ENCODE measurements at places on chromosomes 1 and 21.
A peak's percentile ranks its signal among the peaks of the same experiment; 100 is the strongest.

- no peak for DNase-seq
Measured at GRCh38 chr21:38129711-38130110, 127.1 kb upstream of the KCNJ15 start.

DNA sequence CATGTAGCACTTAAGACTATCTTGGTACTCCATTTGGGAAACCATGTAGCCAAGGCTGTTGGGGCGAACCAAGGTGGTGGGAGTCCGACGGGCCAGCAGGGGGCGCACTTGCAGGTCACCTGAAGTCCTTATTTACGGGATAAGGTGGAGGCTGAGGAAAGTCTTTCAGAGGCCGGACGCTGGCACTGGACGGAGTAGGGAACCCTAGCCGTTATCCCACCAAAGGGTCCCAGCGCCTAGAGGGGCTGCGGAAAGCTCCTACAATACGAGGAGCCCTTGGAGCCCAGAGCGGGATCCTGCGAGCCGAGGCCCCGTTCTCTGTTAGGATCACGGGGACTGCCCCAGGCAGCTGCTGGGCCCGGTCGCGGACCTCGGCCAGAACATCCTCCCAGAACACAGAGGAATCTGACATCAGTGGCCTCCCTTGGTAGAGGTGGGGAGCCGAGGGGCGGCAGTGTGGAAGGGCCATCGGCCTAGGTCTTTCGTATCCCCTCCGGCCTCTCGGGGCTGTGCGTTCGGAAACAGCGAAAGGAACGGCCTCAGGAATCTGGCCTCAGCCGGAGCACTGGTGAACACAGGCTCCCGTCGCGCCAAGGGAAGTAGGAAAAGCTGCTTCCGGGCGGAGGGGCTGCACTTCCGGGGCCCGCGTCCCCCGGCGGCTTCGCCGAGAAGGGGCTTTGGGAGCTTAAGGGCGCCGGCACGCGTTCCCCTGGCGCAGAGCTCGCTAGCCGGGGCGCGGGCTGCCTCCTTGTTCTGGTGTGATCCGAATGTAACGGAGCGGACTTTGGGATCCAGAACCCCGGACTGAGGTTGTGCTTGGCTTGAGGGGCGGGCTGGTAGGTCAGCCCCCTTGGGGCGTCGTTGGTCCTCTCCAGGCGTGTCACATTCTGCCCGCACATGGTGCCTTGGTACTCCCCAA, 29.9 kb upstream of the RPTN start:
- no peak for DNase-seq

DNA sequence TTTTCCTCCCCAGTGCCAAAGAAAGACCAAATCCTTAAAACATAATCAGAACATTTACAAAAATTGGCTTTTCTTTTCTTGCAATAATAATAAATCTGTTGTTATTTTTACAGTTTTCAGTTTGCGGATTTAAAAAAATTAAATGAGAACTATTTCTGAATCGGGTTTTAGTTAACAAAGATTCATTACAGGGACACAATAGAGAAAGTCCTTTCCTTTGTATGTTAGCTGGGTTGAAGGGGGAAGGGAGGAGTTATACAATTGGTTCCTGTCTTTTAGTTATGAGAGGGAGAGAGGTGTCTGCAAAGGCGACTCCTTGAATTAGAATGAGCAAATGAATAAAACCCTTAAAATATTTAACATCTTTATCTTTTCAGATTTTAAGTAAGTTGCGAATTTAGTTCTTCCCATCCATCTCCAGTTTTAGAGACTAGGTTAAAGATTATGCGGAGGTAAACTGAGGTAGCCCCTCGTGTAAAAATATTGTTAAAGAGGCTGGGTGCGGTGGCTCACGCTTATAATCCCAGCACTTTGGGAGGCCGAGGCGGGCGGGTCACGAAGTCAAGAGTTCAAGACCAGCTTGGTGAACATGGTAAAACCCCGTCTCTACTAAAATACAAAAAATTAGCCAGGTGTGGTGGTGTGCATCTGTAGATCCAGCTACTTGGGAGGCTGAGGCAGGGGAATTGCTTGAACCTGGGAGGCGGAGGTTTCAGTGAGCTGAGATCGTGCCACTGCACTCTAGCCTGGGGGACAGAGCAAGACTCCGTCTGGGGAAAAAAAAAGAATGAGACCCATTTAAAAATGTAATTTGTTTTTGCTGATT, 3.9 kb downstream of the SPEN start:
- DNase-seq, result no peak

DNA sequence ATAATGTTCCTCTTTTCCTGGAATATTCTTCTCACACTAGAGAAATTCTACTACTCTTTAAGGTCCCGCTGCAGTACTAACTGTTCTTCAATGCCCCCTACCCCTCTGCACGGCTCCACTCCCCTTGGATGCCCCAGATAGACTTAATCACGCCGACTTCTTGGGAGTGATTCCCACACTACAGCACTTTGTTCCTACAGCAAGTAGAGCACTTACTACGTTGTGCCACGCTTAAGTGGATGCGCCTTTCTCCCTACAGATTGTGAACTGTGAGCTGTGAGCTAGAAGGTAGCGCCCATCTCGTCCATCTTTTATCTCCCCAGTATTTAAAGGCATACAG, 2.2 kb downstream of the ZNF436 start:
- DNase-seq, result no peak

DNA sequence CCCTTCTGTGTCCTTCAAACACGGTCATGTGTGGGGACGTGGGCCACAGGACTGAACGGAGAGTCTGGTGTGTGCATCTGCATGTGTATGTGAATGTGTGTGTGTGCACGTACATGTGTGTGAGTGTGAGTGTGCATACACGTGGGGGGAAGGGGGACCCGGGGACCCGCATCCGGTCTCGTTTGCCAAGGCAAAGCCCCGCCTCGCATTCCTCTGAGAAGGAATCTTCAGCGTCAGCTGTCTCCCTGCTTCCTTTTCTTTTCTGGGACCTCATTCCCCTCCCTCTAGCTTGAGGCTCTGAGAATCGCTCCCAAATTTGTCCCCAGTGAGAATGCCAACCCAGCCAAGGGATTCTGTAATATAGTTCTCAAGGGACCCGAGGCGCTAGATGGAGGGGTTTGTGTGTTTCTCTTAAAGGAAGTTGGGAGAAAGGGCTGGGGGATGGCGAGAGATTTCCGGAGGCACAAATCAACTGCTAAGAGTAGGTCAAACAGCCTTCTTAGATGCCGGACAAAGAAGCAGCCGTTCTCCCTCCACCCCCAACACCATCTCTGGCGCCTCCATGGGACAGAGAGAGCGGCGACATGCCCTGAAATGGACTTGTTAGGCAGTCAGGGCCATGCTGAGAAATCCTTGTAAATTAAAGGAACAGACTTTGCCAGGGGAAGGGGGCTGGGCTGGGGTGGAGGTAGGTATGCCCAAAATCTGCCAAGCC, 6.6 kb downstream of the IFFO2 start:
- peak; percentile 55 for DNase-seq

GRCh38 chr1:107633596-107633995, 331.4 kb downstream of the VAV3 start:
- no peak for DNase-seq

DNA sequence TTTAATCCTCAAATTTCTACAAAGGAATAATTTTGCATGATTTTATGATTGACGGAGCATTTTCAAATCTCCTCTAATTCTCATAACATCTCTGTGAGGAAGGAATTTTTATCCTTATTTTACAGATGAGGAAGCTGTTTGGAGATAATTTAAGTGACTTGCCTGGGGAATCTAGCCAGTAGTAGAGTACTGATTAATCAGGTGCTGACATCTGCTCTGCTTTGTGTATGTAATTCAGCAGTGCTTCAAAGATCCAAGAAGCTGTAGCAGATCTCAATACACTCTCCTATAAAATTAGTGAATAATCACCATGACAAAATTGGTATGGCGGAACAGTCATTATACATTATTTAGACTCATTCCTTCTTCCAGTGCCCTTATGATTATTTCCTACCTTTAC, 46.0 kb downstream of the DPH5 start:
- no peak for DNase-seq

DNA sequence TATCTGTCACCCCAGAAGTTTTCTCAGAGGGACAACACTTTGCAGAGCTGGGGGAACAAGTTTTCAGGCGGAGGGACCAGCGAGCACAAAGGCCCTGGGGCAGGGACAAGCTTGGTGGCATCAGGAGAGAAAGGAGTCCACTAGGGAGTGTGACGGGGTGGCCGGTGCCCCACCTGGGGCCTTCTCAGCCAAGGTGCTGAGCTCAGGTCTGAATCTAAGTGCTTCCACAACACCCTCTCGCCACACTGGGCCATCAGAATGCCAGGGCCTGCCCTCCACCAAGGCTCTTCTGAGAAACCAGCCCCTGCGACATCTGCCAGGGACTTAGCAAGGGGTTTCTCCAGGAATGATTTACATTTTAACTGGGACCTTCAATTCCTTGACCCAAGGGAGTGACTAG, 7.8 kb upstream of the TNFRSF8 start:
- no peak for DNase-seq

DNA sequence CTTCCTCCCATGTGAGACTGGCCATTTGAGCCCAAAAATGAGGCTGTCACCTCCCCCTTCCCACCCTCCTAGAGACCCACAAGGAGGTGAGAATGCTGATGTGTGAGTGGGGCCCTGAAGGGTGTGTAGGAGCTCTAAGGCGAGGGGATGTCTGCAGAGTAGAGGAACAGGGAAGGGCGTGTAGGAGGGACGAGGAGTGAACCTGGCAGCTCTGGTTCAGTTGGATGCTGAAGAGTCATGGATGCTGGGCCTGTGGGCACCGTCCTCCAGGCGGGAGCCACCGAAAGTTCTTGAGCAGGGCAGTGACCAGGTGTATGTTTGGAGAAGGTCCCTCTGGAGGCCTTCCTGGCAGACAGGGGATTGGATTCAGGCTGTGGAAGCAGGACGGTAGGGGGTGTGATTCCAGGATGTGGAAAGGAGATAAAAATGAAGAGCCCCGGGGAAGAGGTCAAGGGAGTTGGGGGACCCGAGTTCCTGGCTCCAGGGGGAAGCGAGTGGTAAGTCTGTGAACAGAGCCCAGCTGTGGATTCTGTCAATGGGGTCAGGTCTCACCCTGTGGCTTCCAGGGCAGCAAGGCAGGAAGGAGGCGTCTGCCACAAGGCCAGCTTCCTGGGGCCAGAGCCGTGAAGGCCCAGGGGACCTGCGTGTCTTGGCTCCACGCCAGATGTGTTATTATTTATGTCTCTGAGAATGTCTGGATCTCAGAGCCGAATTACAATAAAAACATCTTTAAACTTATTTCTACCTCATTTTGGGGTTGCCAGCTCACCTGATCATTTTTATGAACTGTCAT, 7.9 kb downstream of the SAMD11 start:
- DNase-seq, result no peak

- DNase-seq, result no peak
Measured at GRCh38 chr1:1564268-1564667, 10.4 kb downstream of the SSU72 start.

All from Caki2 (cell line).